ENCODE measurements at places on chromosomes 7 and 10.

- no peak for DNase-seq
Measured at GRCh38 chr7:106593028-106593417, 67.9 kb downstream of the CCDC71L start.

DNA sequence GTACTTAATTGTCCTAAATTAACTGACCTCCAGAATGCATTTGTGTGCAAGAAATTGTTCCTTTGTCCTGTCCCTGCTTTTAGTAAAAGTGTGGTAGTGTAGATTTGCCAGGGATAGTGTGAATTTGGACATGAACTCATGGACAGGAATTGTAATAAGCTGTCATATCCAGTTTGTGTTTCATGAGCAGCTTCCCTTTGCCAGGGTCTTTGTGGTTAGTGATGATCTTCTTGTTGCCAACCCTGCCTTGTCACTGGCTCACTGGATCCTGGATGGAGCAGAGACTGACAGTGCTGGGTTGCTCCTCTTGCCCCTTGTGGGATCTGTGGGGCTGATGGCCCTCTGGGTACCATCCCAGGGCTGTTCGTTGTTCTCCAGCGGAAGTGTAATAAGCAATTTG, 110.1 kb downstream of the CCNY start:
- no peak for DNase-seq

- no peak for DNase-seq
Measured at GRCh38 chr10:70997236-70997635, 108.9 kb upstream of the PCBD1 start.

- no peak for DNase-seq
Measured at GRCh38 chr10:55024713-55025112, 223.7 kb upstream of the PCDH15 start.

- peak; percentile 89 for DNase-seq
Measured at GRCh38 chr10:35259769-35260397, 76.4 kb upstream of the CCNY start.

DNA sequence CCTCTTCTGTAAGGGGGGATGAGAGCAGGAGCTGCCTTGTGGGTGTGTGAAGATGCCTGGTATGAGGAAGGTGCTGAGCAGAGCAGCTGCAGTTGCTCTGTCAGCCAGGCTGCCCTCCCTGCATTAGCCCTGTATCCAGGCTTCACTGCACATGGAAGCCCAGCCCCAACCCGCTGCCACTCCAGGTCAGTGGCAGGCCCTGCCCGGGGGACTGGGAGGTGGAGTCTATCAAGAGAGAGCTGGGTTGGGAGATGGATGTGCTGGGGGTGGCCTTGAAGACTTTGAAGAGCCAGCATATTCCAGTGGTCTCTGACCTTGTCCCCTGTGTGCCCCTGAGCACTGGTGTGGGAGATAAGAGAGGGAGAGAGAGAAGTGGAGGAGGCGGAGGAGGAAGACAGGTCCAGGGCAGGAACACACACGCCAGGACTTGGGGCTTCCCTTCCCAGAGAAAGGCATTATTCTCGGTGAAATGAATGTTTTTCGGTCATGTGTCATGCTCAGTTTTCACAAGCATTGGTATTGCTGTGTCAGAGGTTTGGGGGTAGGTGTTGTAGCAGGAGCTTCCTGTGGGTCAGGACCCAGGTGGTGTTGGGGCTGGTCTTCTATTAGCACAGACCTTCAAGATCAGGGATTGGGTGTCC, 2.6 kb downstream of the PPIF start:
- no peak for DNase-seq

GRCh38 chr7:98348726-98349474, 52.0 kb downstream of the BAIAP2L1 start:
- DNase-seq, result no peak

DNA sequence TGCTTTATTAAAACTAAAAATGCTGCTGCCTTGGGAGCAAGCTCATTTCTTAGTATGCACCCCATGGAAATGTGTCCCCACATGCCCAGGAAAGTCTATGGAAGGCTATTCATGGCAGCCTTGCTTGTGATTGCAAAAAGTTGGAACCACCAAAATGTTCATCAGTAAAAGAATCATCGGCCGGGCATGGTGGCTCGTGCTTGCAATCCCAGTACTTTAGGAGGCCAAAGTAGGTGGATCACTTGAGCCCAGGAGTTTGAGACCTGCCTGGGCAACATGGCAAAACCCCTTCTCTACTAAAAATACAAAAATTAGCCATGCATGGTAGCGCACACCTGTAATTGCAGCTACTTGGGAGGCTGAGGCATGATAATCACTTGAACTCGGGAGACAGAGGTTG, 79.8 kb downstream of the ARHGAP22 start:
- DNase-seq, result no peak

DNA sequence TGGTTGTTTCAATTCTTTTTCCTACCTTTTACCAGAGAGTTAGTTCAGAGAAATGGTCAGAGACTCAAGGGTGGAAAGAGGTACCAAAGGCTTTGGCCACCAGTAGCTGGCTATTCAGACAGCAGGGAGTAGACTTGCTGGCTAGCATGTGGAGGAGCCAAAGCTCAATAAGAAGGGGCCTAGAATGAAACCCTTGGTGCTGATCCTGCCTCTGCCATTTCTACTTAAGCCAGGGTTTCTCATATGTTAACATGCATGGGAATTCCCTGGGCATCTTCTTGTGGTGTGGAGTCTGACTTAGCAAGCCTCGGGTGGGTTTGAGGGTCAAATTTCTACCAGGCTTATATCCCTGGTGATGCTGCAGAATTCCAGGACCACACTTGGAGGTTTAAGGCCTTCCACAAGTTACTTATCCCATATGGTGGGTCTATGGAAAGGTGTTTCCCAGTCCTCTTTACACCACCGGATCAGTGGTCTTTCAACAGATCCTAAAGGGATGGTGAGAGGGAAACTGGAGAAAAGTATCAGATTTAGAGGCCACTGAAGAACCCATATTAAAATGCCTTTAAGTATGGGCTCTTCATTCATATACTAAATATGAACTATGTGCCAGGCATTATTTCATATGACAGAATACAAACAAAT, 3.2 kb downstream of the IL6 start:
- no peak for DNase-seq

GRCh38 chr7:25028370-25029021, 48.5 kb upstream of the OSBPL3 start:
- peak; percentile 76 for DNase-seq

GRCh38 chr10:108601851-108602250, 1321.5 kb downstream of the XPNPEP1 start:
- DNase-seq, result no peak

DNA sequence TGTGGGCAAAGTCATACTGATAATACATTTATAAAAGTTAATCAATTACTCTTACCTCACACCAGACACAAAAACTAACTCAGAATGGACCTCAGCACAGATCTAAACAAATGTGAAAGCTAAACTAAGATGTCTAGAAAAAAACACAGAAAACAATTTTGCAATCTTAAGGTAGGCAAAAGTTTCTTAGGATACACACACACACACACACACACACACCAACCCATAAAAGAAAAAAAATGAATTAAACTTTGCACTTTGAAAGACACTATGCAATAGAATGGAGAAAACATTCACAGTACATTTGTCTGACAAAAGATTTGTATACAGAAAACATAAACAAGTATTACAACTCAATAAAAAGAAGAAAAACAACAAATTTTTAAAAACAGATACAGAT, 70.8 kb upstream of the ZNRF2 start:
- no peak for DNase-seq

DNA sequence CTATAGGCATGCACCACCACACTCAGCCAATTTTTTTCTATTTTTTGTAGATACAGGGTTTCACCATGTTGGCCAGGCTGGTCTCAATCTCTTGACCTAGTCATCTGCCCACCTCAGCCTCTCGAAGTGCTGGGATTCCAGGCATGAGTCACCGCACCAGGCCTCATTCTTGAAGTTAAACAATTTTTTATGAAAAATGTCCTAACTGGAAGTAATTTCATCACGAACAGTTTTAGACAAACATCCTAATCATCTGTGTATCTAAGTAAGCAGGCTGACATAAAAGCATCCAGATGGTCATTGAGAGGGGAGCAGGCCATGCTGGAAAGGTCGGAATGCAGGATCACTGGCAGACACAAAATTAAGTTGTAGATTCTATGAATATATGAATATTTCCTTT, 269.1 kb downstream of the ZMYND11 start:
- DNase-seq, result peak; percentile 44

DNA sequence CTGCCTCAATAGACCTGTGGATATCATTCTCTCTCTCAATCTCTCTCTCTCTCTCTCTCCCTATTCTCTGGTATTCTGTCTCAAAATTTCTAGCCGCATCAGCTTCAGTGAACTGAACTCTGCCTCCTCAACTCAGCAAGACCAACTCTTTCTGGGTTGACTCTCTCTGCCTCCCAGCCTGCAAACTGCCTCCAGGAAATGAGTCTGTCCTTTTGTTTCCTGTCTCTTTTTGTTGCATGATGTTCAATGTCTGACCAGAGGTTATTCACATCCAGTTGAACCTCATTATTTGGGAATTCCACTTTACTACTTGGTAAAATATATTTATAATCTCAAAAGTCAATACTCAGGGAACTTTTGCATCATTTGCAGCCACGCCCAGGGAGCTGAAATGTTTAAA, 682.7 kb upstream of the FZD8 start:
- DNase-seq, result no peak

- no peak for DNase-seq
Measured at GRCh38 chr7:1663857-1664651, 6.0 kb upstream of the ELFN1 start.

DNA sequence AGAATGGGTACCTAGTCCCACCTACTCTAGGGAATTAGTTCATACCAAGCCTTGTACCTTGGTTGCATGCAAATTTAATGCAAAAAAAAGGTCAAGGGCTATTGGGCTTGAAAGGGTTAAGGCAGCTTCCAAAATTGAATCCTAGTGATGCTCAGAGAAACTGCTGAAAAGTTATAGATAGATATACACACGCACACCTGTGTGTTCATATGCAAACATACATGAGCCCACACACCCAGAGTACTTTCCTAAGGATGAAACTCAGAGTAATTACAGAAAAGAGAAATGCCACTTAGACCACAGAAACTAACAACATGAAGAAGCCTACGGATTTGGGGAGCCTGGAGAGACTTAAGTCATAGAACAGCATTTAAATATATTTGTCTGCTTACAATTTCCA, 1.5 kb downstream of the SLC25A13 start:
- DNase-seq, result no peak

GRCh38 chr10:100913470-100913865, 705 bp downstream of the SLF2 start:
- DNase-seq, result peak; percentile 20

DNA sequence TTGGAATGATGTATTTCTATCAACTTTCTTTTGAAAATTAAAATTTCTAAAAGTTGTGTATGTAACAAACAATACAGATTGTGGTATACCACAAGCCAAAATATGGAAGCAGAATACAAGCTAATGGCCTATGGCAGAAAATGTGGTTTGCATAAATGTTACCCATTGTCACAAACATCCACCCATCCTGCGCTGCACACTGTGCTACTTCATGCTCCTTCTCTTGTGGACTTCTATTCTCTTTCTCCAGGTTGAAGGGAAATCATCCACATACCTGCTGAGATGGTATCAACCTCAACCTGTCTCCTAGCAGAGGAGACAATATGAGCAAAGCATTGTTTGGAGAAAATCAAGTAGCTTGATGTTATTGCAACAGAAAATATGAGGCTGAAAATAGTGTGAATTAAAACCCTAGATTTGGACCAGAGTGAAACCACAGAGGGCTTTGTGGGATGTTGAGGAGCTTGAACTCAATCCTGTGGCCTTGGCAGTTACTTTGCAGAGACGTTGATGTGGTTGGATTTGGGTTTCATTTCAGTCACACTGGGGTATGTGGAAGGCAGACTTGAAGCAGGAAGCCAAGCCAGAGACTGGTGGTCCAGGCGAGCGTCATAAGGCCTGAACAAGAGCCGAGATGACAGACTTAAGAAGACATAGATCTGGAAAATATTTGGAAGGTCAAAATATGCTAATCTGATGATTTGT, 63.8 kb downstream of the ICA1 start:
- no peak for DNase-seq

All from GM03348 (cell line).